ENCODE measurements at places on chromosomes 3 and 15. TPM values are rescaled to one million over a fixed set of nuclear protein-coding genes. Genes with fewer than 3 reads are reported as not detected.

Gene EBLN2
- total RNA-seq, result 9.3 TPM

- H3K4me3 ChIP-seq, result no peak overlapping the region
- H3K36me3 ChIP-seq, result no peaks in the 10 kb centered on the region
- DNase-seq, result no peak
- H3K27me3 ChIP-seq, result no peaks in the 10 kb centered on the region
These were observed 602 bp downstream of the CPB1 start for GRCh38 chr3:148828136-148828690.

DNA sequence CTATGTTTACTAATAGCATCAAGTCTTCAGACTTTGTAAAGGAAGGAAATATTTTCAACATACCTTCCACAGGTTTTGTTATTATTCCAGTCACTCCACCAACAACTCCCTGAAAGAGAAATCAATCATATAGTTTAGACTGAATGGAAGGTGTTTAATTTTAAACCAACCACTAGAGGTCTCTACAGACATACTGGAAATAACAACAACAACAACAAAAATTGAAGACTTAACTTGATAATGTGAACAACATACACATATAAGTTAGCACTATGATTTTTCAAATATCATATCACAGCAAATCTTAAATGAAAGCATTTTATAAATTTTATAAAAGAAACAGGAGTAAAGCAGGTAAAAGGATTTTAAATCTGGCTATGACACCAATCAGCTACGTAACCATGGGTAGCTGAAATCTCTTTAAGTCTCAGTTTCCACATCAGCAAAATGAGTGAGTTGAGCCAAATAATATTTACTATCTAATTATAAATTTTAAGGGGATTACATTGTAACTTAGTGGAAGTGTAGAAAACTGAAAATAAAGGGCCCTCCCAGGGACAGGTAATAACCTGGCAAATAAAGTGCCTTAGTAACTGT, 188.2 kb downstream of the VPS13C start:
- no peaks in the 10 kb centered on the region for H3K27me3 ChIP-seq
- peaks cover 8% of the 10 kb centered on the region for H3K36me3 ChIP-seq
- no peak overlapping the region for H3K4me3 ChIP-seq
- H3K4me1 ChIP-seq, result no peaks in the 10 kb centered on the region
- H3K27ac ChIP-seq, result no peak overlapping the region

Gene MYH15
- total RNA-seq, result not detected

DNA sequence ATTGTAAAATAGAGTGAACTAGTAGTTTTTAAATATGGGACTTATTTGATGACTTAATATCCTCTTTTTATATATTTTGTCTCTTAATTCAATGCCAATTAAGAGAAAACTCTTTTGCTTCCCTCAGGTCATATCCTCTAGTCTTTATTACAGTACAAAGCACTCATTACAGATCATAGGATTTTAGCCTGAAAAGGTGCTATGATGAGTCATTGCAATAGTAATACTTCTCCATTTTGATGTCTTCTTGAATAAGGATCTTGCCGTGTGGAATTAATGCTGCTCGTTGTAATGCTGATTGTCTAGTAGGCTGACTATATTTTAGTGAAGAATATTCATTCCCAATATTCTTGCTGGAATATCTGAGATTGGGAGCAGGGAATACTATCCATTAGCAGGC, 612.2 kb upstream of the GOLIM4 start:
- DNase-seq, result no peak
- no peaks in the 10 kb centered on the region for H3K27me3 ChIP-seq
- H3K4me3 ChIP-seq, result no peak overlapping the region
- H3K36me3 ChIP-seq, result no peaks in the 10 kb centered on the region
- H3K27ac ChIP-seq, result no peak overlapping the region
